ENCODE measurements at places on chromosomes 2 and 18.

- DNase-seq = no peak
Measured at GRCh38 chr2:172113617-172114016, 10.9 kb upstream of the DLX2 start.

DNA sequence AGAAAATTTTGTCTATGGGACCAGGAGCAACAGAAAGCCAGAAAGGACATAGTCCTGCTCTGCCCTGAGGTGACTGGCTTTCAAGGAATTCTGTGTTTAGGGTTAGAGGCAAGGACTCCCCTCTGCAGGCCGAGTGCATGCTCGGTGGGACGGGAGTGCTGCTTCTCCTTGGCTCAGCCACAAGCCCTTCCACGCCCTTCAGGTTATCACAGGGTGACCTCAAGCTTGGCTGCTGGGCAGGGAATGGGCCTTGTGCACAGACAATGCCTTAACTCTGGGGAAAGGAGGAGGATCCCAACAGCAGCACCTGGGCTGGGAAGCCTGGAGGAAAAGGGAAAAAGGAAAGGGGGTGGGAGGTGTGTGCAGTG, 32.8 kb downstream of the FAM178B start:
- no peak for DNase-seq

GRCh38 chr2:19171409-19171808, 187.0 kb downstream of the OSR1 start:
- DNase-seq = no peak

GRCh38 chr2:29015701-29016470, 34.8 kb downstream of the TOGARAM2 start:
- DNase-seq = no peak

DNA sequence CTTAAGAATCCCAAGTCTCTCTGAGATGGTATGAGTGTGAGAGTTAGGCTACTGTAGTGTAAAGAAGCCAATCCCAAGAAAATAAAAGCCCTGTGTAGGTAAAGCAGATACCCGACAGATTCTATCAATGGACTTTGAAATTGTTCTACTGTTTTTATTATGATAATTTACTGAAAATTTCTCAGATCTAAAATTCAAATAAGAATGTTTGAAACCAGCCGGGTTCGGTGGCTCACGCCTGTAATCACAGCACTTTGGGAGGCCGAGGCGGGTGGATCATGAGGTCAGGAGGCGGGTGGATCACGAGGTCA, 208.3 kb upstream of the SPRED2 start:
- DNase-seq = no peak

DNA sequence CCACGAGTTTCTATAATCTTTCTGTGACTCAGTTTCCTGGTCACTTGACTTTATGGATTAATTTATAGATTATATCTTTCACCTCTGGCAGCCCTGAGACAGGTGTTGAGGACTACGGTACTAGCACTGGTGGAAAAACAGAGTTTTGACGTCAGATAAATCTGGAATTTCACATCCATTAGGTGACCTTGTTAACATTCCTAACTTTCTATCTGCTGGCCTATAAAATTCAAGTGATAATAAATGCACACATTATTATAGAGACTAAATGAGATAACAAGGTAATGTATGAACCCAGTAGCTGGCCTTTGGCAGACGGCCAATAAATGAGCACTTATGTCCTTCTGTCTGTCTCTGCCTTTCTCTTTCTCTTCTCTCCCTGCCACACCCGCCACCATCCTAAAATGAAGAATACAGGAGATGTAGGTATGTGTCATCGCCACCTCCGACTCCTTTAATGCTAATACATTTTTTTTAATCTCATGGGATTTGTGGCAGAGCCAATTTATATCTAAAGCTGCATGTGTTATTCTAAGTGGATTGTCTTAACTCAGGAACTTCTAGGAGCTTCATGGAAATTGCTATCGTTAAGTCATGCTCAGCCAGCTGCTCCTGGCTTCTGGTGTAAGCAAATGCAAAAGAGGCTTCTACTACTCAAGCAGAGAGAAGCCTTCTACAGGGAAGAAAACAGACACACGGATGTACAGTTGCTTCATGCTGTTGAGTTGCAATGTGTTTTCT, 2.3 kb downstream of the TM4SF20 start:
- DNase-seq = no peak

- DNase-seq = no peak
Measured at GRCh38 chr18:35409911-35410310, 32.8 kb upstream of the ZNF396 start.

DNA sequence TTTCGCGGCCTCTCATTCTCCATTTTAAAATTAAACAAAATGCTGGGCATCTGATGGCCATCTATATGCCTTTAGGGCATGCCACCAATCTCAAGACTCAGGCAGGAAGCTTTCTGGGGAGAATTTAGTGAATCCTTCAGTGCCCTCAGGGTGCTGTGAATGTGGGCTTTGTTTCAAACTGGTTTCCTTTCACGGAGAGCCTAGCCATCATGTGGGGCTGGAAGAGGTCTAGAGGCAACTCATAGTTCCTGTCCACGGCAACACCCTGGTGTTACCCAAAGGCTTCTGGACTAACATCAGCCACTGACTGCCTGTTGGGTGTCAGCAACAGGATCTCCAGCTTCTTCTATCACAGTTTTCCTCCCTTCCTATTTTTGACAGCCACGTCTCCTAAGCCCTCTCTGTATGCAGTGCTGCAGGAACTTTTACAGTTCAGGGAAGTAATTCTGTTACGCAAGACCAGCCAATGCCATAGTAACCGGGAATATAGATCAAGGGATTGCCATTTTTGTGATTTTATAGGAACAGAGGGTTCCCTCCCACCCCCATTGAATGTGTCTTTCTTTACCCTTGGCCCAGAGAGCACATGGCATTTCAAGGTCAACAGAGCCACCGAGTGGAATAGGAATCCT, 7.9 kb upstream of the WDR33 start:
- DNase-seq = no peak

DNA sequence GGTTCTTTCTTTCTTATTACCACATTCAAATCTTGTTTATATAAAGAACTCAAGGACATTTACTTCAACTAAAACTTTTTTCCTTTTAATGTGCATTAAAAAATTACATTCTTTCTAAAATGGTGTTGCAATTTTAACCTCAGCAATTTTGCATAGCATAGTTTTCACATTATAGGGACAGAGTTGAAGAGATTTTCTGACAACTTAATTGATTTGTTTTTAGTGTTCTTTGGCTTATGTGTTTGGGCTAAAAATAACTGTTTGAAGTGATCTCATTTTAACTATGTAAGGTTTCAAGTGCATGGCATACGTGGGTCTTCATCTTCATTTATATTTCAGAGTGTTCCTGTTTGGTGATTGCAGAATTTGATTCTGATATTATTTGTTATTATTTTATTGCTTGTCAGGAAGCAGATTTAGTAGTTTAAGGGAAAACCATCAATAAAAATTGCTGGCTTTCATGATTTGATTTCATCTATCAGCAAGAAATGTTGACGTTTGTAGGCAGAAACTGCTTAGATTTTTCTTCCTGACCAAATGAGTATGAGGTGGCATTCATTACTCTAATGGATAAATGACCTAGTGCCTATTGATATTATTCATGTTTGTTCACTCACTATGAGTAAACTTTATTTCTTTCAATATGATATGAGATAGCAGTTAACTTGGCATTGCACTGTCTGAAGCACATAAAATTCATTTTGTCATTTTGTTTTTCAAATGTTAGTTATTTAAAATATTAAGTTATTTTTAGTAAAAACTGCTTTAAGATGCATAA, 398.4 kb downstream of the NUP35 start:
- DNase-seq = no peak

DNA sequence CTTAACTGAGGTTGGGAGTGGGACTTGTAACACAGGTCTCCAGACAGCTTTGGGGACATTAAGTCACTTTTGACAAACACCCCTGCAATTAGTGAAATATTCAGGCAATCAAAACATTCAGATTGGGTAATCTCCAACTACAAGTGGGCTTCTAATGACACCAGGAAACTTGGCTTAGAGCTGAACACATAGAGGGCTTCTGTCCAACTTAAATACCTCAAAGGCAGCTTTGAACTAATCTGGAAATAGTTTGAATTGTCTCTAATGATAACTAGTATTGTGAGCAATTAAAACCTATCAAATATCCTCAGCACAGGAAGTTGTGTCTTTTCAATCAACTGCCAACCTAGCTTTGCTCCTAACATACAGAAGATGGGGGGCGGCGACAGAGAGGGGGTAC, 5.1 kb upstream of the ASPRV1 start:
- no peak for DNase-seq

- no peak for DNase-seq
Measured at GRCh38 chr2:10846110-10846861, 33.7 kb upstream of the PDIA6 start.

DNA sequence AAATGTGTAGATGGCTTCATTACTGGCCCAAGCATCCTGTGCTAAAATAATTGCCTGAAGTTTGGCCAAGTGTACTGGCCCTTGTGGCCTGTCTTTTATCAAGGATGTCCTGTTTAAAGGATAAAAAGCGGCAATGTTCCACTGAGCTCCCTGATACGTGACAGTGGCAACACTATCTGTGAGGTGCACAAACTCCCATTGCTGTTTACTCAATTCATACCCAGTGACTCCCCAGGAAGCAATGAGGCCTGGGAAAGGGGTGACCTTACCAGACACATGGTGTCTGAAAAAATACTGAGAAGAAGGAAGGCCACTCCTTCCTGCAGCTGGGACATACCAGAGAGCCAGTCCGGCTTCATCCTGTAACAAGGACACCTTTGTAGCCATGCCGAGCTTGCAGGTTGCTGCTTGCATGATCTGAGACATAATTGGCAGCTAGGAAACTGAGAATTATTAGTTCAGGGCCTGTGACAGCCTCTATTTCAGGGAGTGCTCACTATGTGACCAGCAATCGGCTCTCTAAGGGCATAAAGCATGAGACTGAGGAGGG, 198.5 kb upstream of the LRATD1 start:
- DNase-seq = no peak

DNA sequence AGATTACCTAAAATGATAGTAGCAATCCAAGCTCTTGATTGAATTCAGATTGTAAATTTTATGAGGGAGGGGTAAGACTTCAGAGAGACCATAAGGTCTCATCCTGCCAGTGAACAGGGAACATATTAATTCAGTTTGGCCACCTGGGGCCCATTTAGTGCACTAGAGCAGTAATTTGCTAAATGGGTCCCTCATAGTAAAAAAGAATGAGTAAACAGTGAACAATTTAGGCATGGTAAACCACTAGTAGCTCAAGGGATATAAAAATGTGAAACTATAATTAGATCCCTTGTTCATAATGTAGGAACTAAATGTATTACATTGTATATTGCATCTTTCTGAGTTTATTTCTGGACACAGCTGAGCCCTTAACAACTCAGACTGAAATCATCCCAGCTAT, 4.9 kb upstream of the PHLPP1 start:
- no peak for DNase-seq

- no peak for DNase-seq
Measured at GRCh38 chr18:48827291-48828193, 123.2 kb downstream of the SMAD7 start.

DNA sequence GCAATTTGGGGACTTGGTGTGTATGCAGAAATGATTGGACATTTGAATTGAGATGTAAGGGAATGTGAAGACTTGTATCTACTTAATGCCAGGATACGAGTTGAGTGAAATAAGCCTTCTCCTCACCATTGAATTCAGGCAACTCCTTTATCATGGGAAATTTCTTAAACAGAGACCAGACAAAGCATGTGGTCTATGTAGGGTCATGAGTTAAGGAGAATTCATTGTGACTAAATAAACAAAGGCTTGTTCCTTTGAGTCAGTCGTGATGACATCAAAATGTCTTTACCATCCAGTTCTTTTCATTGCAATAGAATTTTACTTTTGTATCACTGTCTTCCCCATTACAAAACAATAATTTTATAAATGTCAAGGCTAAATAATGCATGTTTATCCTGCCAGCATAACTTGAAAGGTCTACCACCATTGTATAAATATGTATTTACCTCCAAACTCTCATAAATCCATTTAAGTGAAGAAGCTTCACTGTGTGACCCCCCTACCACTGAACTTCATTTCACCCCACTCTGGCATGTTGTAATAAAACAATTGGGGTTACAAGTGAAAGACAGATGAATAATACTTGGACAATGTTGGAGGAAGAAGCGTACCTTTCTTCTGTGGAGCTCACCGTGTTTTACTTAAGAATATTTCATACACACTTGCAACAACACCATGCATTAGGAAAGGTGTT, 149.4 kb downstream of the EPHA4 start:
- no peak for DNase-seq

DNA sequence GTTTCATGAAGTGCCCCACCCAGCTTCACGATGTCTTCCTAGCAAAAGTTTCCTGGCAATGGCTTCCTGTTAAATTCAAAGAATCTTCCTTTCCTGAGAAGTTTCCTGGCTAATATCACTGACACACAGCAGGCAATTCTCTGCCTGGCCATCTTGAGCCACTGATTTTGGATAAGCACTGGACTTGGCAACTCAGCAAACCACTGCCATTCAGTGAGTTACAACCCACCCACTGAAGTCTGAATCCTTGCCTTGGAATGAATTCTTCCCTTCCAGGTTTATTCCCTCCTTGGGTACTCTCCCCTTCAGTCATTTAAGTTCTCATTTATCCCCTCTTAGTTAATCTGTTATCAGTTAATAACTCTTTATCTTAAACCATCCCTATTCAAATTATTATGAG, 426.0 kb downstream of the MBD2 start:
- DNase-seq = no peak

DNA sequence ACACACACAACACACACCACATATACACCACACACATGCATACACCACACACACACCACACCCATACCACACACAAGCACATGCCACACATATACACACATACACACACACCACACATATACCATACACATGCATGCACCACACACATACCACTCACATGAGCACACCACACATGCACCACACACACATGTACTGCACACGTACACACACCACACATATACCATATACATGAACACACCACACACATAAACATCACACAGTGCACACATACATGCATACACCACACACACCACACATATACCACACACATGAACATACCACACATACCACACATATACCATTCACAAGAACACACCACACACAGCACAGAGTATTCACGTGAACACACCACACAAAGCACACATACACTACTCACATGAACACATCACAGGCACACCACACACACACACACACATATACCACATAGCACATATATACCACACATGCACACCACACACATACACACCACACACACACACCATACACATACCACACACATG, 219.9 kb upstream of the RAB6C start:
- DNase-seq = no peak

GRCh38 chr18:29664278-29665036, 1378.1 kb downstream of the DSC3 start:
- no peak for DNase-seq

Measured in activated T-helper 2 cell treated with anti-CD3 and anti-CD28 coated beads, Interferon-gamma antibody, Interleukin-2, Interleukin-4, amounts not matched to agents 10 μg/mL and 5 μg/mL and 100 μg/mL, durations not matched to agents 14 hours and 24 hours and 36 hours (primary cell).